Nucleus accumbens (tissue), 56 donors: ENCODE measurements at places on chromosomes 16 and 17.

- DNase-seq: no peak
These were observed 5.8 kb downstream of the ITGAM start for GRCh38 chr16:31265329-31266245.

DNA sequence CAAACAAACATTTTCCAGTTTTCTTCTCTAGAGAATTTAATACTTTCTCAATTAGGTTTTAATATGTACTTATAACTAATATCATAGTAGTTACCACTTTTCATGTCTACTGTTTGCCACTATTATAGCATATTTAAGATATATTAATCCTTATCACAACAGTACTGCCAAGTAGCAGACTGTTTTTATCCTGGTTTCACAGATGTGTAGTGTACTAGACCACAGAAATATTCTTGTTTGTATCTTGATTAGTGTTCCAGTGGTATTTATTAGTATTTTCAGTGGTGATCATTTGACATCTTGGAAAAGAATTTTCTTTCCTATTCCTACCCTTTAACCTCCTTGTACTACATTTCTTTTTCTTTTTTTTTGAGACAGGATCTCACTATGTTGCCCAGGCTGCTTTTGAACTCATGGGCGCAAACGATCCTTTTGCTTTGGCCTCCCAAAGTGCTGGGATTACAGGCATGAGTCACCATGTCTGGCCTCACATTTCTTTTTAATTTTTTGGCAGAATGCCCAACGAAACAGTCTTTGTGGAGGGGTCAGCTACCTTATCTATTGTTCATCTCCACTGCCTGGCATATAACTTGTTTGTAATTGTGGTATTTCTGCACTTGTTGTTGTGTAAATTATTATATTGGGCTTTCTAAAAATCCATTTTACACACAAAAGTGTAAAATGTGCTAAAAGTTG is 27.2 kb downstream of the MAP2K4 start:
- no peak for DNase-seq

DNA sequence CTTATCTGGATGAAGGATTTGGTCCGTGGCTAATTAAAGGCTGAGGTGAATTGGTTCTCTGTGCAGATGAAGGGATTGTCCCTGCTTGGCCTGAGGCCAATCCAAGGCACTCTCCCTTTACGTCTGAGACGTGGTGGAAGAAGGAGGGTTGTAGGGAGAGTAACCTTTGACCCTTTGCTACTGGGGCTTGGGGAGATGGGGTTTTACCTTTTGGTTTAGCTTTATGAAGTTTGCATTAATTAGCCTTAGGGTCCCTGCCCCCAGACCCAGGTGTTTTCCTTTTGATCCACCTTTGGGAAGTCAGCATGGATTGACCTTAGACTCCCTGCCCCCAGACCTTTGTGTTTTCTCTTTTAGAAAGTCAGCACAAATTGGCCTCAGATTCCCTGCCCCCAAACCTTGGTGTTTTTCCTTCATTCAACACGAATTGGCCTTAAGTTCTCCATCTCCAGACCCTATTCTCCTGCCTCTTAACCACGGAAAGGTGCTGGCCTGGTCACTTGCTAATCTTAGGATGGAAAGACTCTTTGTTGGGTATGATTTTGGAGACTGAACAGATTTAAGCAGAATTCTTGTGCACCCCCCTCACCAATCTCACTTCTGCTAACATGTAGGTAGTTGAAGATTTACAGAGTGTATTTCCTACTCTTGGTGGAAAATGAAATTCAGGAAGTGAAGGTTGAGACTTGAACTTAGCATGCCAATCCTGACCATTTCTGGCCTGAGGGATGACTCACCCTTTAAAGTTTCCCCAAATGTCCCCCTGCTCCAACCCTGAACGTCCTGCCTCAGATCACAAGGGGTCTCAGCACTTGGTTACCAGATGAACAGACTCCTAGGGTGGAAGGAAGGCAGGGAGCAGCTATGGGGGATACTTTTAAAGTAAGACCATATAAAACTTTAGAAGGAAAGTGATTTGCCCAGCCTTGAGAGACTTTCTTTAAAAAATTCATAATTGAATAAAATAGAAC is 23.1 kb upstream of the MMD start:
- DNase-seq: no peak

DNA sequence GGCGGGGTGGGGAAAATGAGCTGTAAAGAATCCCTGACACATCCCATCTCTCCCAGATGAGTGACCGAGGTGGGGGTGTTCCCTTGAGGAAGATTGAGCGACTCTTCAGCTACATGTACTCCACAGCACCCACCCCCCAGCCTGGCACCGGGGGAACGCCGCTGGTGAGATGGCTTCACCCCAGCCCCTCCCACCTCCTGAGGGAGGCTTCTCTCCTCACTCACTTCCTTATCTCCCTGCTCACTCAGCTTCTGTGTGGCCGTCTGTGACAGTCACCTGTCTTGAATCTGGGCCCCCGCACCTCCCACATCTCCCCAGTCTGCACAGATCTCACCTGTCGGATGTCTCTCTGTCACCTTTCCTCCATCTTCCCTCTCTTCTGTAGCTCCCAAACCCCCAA is 13.4 kb downstream of the PDK2 start:
- no peak for DNase-seq

GRCh38 chr16:58685084-58685449 is 497 bp upstream of the SLC38A7 start:
- no peak for DNase-seq

DNA sequence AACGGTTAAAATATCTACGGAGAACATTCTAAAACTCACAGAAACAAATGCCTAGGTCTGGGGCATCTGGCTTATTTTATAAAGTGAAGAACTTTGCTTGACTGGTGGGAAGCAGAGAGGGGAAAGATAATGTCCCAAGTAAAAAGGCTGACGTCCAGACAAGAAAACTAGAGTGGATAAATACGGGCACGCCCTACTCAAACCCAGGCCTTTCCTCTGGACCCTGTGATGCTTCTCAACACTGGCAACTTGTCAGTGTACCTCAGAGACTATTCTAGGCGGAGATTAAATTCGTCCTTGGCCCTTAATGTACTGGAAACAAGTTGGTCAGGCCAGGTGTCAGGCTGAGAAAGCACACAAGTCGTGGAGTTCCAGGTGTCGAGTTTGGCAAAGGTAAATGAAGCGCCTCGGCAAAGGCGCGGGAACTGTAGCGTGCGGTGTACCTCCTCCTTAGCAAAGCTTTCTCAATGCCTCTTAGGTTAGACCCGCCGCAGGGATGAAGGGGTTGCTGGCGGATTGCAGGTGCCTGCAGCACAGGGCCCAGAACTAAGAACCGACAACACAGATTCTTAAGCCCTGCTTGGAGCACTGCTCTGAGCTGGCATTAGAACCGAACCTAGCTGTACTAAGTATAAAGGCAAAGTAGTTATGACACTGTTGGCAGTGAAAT is 668 bp upstream of the UNK start:
- DNase-seq: no peak

- DNase-seq: no peak
These were observed 13.7 kb downstream of the MYO15B start for GRCh38 chr17:75601057-75601987.

DNA sequence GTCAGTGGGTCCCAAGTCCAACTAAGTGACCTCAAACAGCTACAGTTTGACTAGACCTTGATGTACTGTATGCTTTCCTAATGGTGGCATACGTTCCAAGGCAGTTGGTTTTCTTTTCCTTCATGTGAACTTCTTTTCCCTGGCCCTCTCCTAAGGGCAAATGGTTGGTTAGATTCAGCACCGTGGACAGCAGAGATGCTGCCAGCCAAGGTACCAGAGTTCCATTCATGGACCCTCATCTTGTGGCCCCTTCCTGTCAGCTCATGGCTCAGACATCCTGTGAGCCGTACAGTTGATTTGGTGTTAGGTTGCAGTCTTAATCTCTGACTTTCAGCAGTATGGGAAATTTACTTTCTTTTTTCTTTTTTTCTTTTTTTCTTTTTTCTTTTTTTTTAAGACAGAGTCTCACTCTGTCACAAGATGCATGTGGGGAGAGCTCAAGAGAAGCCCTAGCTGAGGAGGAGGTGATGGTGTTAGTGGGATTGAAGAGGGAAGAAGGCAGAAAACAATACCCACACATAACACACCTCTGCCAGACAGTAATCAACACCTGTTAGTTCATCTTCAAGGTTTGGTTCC is 122.4 kb downstream of the USP31 start:
- no peak for DNase-seq

- no peak for DNase-seq
These were observed 20.1 kb downstream of the TPSD1 start for GRCh38 chr16:1275791-1276579.

- DNase-seq: no peak
These were observed 9.8 kb downstream of the ASPSCR1 start for GRCh38 chr17:81987161-81987770.

- peak; percentile 24 for DNase-seq
These were observed 1.4 kb downstream of the NOTUM start for GRCh38 chr17:81959362-81960129.

- DNase-seq: no peak
These were observed 193.8 kb upstream of the CACNG3 start for GRCh38 chr16:24062270-24062817.

GRCh38 chr17:37399265-37399803 is 7.3 kb downstream of the ACACA start:
- DNase-seq: no peak

DNA sequence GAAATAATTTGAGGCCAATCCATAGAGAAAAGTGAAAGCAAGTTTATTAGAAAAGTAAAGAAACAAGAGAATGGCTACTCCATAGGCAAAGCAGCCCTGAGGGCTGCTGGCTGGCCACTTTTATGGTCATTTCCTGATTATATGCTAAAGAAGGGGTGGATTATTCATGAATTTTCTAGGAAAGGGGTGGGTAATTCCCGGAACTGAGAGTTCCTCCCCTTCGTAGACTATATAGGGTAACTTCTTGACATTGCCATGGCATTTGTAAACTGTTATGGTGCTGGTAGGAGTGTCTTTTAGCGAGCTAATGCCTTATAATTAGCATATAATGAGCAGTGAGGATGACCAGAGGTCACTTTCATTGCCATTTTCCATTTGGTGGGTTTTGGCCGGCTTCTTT is 4.4 kb downstream of the DHRS7B start:
- DNase-seq: no peak

DNA sequence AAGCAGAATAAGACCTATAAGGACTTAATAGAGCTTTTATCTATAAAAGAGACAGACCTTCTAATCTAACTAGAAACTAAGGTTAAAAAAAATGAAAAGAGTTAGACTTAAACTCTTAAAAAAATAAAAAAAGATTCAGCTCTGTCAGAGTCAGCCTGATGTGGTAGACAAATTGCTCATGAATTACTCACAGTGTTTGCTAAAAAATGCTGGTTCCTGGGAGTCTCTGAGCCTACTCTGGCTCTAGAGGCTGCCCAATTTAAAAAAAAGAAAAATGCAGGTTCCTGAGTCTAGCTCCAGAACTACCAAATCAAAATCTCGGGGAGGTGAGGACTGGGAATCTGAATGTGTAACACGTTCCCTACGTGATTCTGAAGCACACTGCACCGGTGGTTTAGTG is 18.1 kb downstream of the SOST start:
- no peak for DNase-seq

DNA sequence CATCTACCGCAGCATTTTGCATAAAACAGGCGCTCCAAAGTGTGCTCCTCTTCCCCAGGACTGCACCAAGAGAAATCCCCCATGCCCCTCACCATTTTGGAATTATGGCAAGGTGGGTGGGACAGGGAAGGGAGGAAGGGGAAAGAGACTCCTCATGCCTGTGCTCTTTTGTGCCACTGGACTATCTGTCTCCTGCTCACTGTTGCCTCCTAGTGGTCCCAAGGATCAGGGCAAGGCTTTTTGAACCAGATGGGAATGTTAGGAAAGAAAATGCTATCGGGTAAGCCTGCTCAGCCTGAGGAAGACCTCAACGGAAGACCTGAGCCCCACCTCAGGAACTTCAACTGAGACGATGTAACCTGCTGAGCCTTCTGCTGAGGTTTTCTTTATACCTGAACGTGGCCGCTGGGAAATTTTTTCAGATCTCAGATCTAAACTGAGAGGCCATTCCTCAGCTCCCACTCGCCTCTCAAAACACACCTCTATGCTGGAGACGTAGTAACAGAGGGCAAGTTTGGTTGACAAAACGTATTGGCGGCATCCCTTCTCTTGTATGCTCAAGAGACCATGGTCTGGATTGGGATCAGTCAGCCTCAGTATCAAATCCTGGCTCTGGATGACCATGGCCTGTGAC is 58.3 kb downstream of the SPACA3 start:
- DNase-seq: no peak

DNA sequence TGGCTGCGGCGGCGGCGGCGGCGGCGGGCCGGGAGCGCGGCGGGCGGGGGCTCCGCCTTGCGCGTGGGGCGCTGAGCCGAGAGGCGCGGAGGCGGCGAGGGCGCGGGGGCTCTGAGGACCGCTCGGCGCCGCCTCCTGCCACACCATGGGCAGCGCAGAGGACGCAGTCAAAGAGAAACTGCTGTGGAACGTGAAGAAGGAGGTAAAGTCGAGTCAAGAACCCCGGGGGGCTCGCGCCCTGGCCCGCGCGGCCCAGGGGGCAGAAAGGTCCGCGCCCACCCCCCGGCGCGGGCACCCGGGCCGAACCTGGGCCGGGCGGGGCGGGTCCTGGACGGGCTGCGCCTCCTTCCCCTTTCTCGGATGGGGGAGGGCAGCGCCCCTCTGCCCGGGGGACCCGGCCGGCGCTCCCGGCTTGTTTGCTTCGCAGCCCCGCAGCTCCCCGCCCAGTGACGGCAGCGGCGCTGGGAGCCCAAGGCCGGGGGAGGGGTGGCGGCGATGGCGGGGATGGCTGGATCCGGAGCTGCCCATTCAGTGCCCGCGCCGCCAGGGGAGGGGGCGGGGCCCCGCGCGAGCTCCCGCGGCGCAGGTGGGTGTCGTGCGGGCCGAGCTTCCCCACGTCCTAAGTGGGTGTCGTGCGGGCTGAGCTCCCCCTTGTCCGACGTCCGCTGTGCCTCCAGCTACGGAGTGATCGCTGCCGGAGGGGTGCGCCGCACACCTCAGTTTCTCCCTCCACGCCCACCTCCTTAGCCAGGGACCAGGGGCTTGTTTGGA is 428 bp downstream of the SGSM2 start:
- DNase-seq: peak; percentile 46

DNA sequence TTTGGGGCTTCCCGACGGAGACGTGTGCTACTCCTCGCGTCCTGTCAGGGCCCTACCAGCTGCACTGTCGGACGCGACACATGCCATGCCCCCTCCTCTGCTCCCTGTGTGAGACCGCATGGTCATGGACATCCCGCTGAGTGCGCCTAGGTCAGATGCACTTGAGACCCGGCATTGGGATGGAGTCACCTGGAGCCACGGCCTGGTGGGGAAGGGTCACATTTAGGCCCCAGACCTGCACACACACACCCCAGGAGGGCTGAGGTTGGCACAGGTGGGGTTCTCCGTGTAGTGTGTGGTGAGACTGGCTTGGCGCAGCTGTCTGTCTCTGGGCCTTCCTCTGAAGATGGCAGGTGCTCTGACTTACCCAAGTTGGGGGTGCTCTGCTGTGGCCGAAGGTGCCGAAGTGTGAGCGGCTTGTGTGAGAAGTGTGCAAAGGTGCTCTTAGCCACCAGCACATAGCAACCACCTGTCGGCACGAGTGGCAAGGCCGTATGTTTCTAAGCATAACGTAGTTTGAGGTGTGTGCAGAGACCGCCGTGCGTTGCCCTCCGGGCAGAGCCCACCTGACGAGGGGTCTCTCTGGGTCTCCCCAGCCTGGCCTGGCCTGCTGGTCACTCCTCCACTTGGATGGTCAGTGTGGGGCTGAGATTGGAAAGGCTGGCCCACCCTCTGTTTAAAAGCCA is 108.6 kb downstream of the BANP start:
- no peak for DNase-seq

GRCh38 chr16:56657555-56658326 is at the start of gene MT1F:
MT1F (plus strand) TSS chr16:56657959; CDS start chr16:56658059, 100 bp downstream.
- peak; percentile 24 for DNase-seq
